ENCODE measurements at places on chromosomes 5 and 9. TPM values are rescaled to one million over a fixed set of nuclear protein-coding genes. Genes with fewer than 3 reads are reported as not detected.

Gene FAM81B
- total RNA-seq = not detected

Gene LCN12
- total RNA-seq = 12.5 TPM

Gene SAXO1
- 0.07 TPM for total RNA-seq

Gene EQTN
- total RNA-seq = 0.56 TPM

Gene MED10
- total RNA-seq = 47.0 TPM

Data from spleen (tissue), 13 donors.